Endodermal cell (in vitro differentiated cells): ENCODE measurements at places on chromosomes 1 and 21. TPM values are rescaled to one million over a fixed set of nuclear protein-coding genes. Genes with fewer than 3 reads are reported as not detected.

The GPR37L1 gene
- 0.04 TPM in 1 of 2 replicates, not detected in the other for total RNA-seq

The CA6 gene
- total RNA-seq = not detected in 2 replicates

The EDN2 gene
- 0.18 TPM in 1 of 2 replicates, not detected in the other for total RNA-seq

The UBXN11 gene
- total RNA-seq = 14.8 to 31.0 TPM (median 30.3 TPM) in 3 replicates

The DCST1 gene
- not detected in 2 replicates for total RNA-seq

The LDLRAD1 gene
- total RNA-seq = not detected in 3 replicates

The LCE1E gene
- total RNA-seq = not detected in 2 replicates

The CLIC4 gene
- total RNA-seq = 85.2 to 120 TPM (median 119 TPM) in 3 replicates

The RERE gene
- 144 and 179 TPM in 2 replicates for total RNA-seq

The KCNQ4 gene
- total RNA-seq = 0.84 and 0.88 TPM in 2 replicates

The CD5L gene
- total RNA-seq = not detected in 2 replicates

The CNR2 gene
- not detected in 3 replicates for total RNA-seq

The SLFNL1 gene
- 0.07 and 0.15 TPM in 2 replicates for total RNA-seq

The ROR1 gene
- total RNA-seq = 71.7 and 77.9 TPM in 2 replicates

The FCAMR gene
- total RNA-seq = not detected in 3 replicates

The THEM5 gene
- not detected in 3 replicates for total RNA-seq

The TPR gene
- total RNA-seq = 122 and 124 TPM in 2 replicates
